Esophagus mucosa (tissue), 1 donor: ENCODE measurements at places on chromosomes 3 and 15.

DNA sequence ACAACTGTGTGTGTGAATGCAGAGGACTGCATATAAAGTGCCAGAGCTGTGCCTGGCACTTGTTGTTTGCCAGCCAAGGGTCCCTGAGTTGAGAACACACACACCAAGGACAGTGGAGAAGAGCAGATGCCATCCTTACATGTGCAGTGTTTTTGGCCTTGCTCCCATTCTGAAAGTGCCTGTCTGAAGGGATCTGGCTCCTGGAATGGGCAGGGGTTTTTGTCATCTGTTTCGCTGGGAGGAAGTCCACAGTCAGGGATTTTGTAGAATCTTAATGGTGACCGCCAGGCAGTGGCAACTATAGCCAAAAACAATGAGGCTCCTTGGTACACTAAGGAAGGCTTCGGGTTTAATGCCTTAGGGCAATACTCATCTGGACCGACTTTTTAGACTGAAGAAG, 63.7 kb downstream of the DUT start:
- no peak for ATAC-seq

DNA sequence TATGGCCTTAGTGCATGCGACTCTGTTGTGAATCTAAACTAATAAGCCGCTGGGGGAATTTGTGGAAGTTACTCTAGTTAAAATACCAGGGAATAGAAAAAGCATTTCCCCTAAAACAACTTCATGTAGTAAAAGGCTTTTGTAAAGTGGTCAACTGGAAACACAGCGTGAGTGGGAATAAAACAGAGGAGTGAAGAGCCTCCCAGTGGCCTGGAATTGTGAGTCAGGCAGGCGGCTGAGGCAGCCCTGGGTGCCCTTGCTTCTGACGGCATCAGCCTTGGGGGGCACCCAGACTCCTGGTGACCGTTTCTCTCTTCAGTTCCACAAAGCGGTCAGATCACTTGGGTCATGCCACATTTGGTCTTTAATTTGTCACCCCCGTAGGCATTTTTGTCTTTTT, 108.4 kb downstream of the GHSR start:
- ATAC-seq, result no peak

DNA sequence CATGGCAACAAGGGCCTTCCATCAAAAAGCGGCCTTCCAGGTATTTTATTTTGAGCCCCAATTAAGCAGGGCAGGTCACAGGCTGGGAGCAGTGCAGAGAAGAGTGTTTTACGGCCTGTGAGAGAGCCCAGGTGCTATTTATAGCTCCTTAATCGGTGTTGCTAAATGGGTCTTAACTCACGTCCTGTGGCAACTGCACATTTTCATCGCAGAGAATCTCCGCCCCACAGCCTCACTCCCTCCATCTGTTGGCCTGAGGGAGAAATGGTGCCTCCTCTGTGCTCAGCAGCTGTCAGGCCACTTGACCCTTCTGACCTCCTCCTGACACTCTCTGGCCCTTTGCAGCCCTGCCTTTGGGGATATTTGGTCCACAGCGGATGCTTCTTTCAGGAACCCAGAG, 58.6 kb downstream of the SPSB4 start:
- ATAC-seq, result no peak

GRCh38 chr3:153623834-153624233, 461.8 kb downstream of the RAP2B start:
- ATAC-seq, result no peak

DNA sequence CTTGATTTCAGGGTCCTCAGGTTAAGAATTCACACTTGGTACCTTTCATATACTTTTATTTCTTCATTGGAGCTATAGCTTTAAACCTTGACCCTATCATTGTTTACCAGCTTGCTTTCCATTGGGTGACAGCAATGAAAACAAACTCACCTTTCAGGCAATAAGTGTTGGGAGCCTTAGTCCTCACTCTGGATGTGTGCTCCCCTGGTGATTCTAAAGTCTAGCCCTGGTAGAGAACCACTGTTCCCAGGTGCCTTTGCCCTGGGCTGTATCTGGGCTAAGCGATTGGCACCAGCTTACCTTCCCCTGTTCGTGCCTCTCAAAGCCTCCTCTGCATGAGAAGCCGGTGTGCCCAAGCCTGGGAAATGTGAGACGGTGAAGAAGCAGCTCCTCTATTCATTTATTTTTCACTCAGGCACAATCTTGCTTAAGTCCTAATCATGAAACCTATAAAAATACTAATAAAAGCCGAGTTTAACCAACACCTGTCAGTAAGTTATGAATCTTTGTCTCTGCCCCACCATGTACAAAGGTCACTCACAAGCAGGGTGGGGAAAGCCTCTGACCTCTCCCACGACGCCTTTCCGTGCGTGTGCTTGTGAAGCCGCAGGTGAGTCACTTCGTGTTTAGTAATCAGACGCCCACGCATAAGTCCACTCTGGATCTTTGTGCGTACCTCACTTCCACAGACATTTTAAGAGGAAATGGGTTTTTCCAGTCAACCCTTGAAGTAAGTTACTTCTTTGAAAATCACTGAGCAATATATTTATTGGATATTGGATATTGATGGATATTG, 12.8 kb upstream of the ARRDC4 start:
- peak; percentile 48 for ATAC-seq

GRCh38 chr15:59524331-59524731, 86.3 kb downstream of the FAM81A start:
- ATAC-seq, result no peak

- no peak for ATAC-seq
Observed at GRCh38 chr3:124026516-124026915, 34.6 kb upstream of the ROPN1 start.

DNA sequence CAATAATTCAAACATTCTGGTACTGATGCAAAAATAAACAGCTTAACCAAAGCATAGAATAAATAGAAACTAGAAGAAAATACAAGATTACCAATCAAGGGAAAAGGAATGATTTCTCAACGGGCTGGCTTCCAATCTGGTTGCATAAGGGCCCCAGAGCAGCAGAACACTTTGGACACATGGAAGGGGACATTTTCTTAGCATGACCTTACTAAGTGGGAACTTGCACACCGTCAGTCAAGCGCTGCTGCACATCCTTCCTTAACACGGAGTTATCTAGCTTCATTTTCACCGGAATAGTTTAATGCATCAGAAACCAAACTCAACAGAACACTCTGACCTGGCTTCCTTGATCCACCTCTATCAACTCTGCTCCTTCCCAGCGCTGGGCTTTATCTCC, 388.5 kb downstream of the VPS13C start:
- no peak for ATAC-seq

DNA sequence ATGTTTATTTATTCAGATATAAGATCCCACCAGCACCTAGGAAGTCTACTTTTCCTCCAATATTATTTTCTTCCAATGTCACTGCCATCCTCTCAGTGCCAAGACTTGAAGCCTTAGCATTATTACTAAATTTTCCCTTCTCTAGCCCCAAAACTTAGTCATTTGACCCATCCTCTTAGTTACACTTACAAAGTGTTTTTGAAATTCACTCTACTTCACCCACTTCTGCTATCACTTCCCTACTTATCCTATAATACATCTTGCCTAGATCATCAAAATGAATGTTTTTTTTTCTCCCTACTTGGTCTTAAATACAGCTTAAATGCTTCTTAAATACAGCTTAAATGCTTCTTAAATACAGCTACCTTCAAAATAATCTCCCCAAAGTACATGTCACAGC, 376.6 kb downstream of the RSL24D1 start:
- no peak for ATAC-seq
